Activated B cell treated with CpG ODN at 0.5 μM for 24 hours (primary cell): ENCODE measurements at places on chromosomes 7 and 10. TPM values are rescaled to one million over a fixed set of nuclear protein-coding genes. Genes with fewer than 3 reads are reported as not detected.

DNA sequence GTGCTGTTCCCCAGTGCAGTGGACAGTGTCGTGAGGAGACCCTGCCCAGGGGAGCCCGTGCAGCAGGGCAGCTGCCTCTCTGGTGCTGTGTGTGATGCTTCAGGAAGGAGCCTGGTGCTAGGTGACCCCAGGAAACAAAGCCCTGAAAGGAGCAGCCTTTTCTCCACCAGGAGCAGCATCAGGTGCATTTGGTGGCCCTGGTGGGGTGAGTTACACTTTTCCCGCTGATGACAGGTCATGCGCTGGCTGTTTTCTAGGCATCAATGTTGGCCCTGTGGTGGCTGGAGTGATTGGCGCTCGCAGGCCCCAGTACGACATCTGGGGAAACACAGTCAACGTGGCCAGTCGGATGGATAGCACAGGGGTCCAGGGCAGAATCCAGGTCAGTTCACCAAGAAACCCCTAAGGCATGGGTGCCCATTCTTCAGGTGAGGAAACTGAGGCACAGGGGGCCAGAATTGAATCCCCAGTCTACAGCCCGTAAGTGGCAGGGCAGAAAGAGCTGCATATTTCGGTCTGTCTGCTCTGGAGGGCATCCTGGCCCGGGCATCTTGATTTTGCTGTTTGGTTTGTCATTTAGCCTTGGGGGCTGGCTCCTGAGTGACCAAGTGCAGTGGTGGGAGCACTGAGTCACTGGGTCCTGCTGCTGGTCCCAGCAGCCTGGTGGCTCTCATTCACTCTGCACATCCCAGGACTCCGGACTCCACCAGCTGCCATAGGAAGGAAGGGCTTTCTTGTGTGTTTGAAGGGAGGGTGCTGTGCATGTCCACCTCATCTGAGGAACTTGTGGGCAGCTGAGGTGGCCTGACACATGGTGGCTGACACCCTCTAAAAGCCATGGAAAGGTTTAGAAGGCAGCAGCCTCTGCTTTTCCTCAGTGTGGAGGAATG is 136.3 kb downstream of the ADCY1 start:
- H3K4me1 ChIP-seq: no peaks in the 10 kb centered on the region
- no peak overlapping the region for H3K4me3 ChIP-seq
- no peaks in the 10 kb centered on the region for H3K36me3 ChIP-seq
- H3K27me3 ChIP-seq: peaks cover 3% of the 10 kb centered on the region
- no peak overlapping the region for H3K27ac ChIP-seq

GRCh38 chr7:73701357-73701995 is 18.0 kb downstream of the STX1A start:
- no peak for DNase-seq
- H3K27me3 ChIP-seq: peaks cover 8% of the 10 kb centered on the region
- H3K4me3 ChIP-seq: no peak overlapping the region
- no peak overlapping the region for H3K27ac ChIP-seq

DNA sequence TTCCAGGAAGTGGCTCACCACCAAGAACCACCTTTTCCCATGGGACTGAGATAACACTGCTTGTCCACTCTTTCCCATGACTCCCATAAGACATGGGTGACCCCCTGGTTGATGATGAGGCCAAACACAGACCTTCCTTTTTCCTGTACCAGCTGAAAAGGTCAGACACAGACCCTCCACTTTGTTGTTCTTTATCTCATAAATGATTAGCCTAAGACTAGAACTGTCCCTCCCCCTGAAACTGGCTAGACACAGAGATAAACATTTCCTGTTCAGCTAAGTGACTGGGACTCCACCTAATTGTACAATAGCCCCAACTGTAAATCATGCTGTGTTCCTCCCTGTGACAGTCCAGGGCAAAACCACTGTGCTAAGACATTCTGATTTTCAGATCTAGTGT is 8.2 kb upstream of the NRG3 start:
- no peaks in the 10 kb centered on the region for H3K36me3 ChIP-seq
- no peak overlapping the region for H3K27ac ChIP-seq
- no peaks in the 10 kb centered on the region for H3K4me1 ChIP-seq
- peaks cover 4% of the 10 kb centered on the region for H3K27me3 ChIP-seq
- no peak for DNase-seq
- no peak overlapping the region for H3K4me3 ChIP-seq

- H3K4me1 ChIP-seq: peaks cover 11% of the 10 kb centered on the region
- no peak overlapping the region for H3K4me3 ChIP-seq
- no peaks in the 10 kb centered on the region for H3K27me3 ChIP-seq
- H3K27ac ChIP-seq: no peak overlapping the region
These were observed 71.5 kb downstream of the PRPF18 start for GRCh38 chr10:13658264-13658663.

GRCh38 chr7:28739826-28740225 is 218.3 kb downstream of the TRIL start:
- H3K27me3 ChIP-seq: no peaks in the 10 kb centered on the region
- no peaks in the 10 kb centered on the region for H3K36me3 ChIP-seq
- no peak overlapping the region for H3K4me3 ChIP-seq
- DNase-seq: no peak
- H3K4me1 ChIP-seq: no peaks in the 10 kb centered on the region

GRCh38 chr10:72389014-72389413 is 34.3 kb upstream of the DNAJB12 start:
- no peak overlapping the region for H3K4me3 ChIP-seq
- H3K4me1 ChIP-seq: peaks cover 3% of the 10 kb centered on the region
- H3K36me3 ChIP-seq: peaks cover 18% of the 10 kb centered on the region
- no peak overlapping the region for H3K27ac ChIP-seq
- no peaks in the 10 kb centered on the region for H3K27me3 ChIP-seq
- no peak for DNase-seq

DNA sequence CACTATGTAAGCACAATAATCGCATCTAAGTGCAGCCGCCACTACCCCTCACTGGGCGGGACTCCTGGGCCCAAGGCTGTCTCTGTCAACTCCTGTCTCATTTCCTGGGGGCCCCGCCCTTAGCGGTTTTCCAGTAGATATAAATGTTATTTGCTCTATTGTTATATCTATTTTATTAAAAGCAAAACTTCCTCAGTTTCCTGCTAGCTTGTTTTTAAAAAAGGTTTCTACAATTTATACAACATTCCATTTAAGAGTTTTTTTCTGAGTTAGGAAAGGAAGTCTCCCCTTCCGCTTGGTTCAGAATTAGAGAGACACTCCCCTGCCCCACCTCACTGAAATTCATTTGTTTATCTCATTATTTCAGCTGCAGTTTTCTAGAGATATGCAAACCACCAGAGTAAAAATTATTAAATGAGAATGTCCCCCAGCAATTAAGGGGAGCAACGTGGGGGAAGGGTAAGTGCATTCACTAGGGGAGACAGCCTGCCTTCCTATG is 82.7 kb downstream of the RAMP3 start:
- no peak overlapping the region for H3K27ac ChIP-seq
- H3K27me3 ChIP-seq: peaks cover 14% of the 10 kb centered on the region
- no peaks in the 10 kb centered on the region for H3K4me1 ChIP-seq
- H3K36me3 ChIP-seq: no peaks in the 10 kb centered on the region

DNA sequence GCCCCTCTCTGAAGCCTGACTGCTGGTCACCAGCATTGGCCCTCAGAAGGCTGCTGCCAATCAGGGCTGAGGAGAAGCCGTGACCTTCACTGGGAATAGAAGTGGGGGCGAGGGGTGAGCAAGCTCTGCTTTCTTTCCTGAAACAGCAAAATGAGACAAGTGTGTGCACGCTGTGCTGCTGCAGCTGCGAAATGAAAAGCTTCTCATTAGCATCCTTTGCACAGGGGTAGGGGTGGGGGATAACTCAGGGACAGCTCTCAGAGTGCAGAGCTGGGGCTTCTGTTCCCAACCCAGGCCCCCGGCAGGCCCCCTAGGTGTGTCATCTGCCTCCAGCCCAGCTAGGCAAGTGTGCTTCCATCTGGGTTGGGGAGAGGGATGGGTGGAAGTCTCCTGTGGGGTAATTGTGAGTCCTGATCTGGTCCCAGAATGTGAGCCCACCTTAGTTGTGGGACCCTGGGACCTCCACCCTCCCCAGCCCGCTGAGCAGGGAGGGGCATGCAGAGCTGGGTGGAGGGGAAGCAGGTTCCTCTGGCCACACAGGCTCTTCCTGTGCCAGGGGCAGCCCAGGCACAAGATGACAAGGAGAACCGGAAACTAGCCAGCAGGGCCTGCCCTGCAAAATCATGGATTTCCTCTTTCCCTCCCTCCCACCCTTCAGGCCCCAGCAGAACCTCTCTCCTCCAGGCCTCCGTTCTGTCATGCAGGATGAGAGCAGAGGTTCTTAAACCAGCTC is 22.2 kb downstream of the ZNF467 start:
- no peaks in the 10 kb centered on the region for H3K4me1 ChIP-seq
- H3K27me3 ChIP-seq: peaks cover 6% of the 10 kb centered on the region
- H3K4me3 ChIP-seq: no peak overlapping the region
- no peaks in the 10 kb centered on the region for H3K36me3 ChIP-seq

- H3K27me3 ChIP-seq: peaks cover 3% of the 10 kb centered on the region
- DNase-seq: no peak
- no peak overlapping the region for H3K4me3 ChIP-seq
These were observed 366.5 kb upstream of the AKR1E2 start for GRCh38 chr10:4459531-4459930.

GRCh38 chr10:102593074-102593803 is 51.0 kb upstream of the TRIM8 start:
- H3K36me3 ChIP-seq: peaks cover 27% of the 10 kb centered on the region
- H3K27ac ChIP-seq: no peak overlapping the region
- no peak overlapping the region for H3K4me3 ChIP-seq
- H3K27me3 ChIP-seq: no peaks in the 10 kb centered on the region
- no peaks in the 10 kb centered on the region for H3K4me1 ChIP-seq

- H3K4me3 ChIP-seq: no peak overlapping the region
- peaks cover 63% of the 10 kb centered on the region for H3K36me3 ChIP-seq
- no peak overlapping the region for H3K27ac ChIP-seq
- no peak for DNase-seq
These were observed 39.3 kb downstream of the SEPTIN7 start for GRCh38 chr7:35839860-35840854.

GRCh38 chr7:26091933-26092332 is 60.1 kb upstream of the NFE2L3 start:
- peaks cover 33% of the 10 kb centered on the region for H3K4me1 ChIP-seq
- DNase-seq: no peak
- no peak overlapping the region for H3K4me3 ChIP-seq
- H3K36me3 ChIP-seq: no peaks in the 10 kb centered on the region

GRCh38 chr7:148507787-148508186 is 82.8 kb upstream of the C7orf33 start:
- no peak for DNase-seq
- peak overlapping the region; percentile 92 for H3K27ac ChIP-seq
- no peaks in the 10 kb centered on the region for H3K27me3 ChIP-seq
- H3K36me3 ChIP-seq: no peaks in the 10 kb centered on the region

GRCh38 chr10:49518982-49519578 is 19.8 kb downstream of the ERCC6 start:
- no peak overlapping the region for H3K4me3 ChIP-seq
- DNase-seq: no peak
- peaks cover 73% of the 10 kb centered on the region for H3K36me3 ChIP-seq
- H3K27me3 ChIP-seq: no peaks in the 10 kb centered on the region
- H3K27ac ChIP-seq: no peak overlapping the region
- peaks cover 7% of the 10 kb centered on the region for H3K4me1 ChIP-seq

FRMD4A gene
- 0.44 and 0.64 TPM in 2 replicates for total RNA-seq

CLCN1 gene
- not detected in 2 replicates for total RNA-seq

UCN3 gene
- not detected in 2 replicates for total RNA-seq

TMEM229A gene
- total RNA-seq: not detected in 2 replicates

XRCC2 gene
- 1.7 and 2.3 TPM in 2 replicates for total RNA-seq

TNRC18 gene
- total RNA-seq: 55.0 and 57.2 TPM in 2 replicates
